Hippocampal formation (tissue), 2 donors: ENCODE measurements at places on chromosomes 5 and 9.

- no peak for DNase-seq
Measured at GRCh38 chr5:172777881-172778814, 7.2 kb upstream of the DUSP1 start.

DNA sequence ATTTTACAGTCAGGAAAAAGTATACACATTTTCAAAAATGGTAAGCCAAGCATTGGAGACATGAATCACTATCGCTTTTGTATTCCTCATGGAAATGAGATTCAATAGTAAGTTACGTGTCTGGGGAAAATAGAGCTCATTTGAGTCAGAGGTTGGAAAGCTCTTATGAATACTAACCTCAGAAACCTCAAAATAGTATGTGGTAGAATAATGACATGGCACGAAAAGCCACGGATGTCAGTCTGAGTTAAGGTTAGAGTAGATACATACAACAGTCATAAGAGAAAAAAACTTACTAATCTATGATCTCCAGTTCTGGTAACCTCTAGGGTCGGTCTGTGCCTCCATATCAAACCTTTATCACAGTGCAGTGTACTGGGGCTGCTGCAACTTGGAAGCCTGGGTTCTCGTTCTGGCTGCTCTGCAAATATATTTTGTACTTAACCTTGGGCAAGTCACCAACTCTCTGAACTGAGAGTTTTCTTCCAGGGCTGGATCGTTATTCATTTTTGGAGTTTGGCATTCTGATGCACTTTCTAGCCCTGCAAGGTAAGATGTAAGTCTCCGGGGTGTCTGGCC, 31.8 kb downstream of the MAP1B start:
- DNase-seq: no peak

DNA sequence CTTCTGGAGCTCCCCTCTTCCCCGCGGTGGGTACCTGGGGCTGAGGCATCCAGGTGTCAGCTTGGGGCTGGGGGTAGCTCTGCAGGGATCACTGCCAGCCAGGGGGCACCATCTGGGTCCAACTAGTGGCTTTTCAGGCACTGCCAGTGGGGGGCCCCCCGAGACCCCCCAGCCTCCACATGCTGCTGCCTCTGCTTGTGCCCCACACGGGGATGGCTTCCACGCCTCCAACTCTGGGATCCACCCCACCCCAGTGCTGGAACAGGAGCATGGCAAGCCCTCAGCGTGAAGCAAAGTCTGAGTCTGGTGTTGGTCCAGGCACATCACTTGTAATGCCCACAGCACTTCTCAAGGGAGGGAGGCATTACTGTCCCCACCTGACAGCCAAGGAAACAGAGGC, 260.5 kb upstream of the MVB12B start:
- no peak for DNase-seq

GRCh38 chr9:23754551-23754950, 71.5 kb downstream of the ELAVL2 start:
- DNase-seq: no peak

DNA sequence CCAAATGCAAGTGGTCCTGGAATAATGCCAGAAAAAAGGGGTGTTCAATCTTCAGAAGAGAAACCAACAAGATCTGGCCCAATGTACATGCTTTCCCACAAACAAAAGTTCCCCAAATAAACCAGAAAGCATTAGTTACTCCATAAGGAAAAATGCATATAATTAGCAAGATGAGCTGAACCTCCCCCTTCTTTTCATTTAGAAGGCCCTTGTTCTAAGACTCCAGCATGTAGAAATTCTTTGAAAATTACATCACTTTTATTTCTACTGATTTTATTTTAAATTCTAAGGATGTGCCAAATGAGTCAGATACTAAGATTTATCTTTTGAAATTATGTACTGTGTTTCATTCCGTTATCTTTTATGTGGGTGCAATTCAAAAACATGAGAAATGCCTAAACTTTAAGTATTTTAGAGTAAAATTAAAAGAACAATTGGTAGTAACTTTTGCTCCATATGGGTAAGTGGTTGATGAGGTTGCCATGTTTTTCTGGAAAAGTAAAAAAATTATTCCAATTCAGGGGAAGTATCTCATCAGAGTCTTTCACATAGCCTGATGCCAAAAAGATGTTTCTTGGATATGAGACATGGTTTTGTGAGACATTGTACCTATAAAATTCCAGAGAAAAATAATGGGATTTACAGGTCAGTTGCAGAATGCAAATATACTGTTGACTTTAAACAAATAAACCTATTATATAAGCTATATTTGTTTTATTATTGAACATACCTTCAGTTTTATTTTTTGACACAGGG, 106.5 kb upstream of the CCDC112 start:
- no peak for DNase-seq

DNA sequence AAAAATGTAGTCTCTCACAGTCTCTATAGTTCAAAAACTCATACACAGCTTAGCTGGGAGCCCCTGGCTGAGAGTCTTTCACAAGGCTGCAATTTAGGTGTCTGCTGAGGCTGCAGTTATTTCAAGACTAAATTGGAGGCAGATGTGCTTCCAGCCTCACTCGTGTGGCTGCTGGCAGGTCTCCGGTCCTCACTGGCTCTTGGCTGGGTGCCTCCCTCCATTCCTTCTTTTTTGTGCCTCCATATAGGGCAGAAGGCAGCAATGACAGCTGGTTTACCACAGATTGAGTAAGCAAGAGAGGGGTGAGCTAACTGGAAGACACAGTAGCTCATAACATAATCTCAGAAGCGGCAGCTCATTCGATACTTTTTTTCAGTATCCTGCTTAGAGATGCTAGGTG, 2167.7 kb upstream of the WWC1 start:
- no peak for DNase-seq

- peak; percentile 44 for DNase-seq
Measured at GRCh38 chr5:16178745-16179372, 732 bp downstream of the MARCHF11 start.

DNA sequence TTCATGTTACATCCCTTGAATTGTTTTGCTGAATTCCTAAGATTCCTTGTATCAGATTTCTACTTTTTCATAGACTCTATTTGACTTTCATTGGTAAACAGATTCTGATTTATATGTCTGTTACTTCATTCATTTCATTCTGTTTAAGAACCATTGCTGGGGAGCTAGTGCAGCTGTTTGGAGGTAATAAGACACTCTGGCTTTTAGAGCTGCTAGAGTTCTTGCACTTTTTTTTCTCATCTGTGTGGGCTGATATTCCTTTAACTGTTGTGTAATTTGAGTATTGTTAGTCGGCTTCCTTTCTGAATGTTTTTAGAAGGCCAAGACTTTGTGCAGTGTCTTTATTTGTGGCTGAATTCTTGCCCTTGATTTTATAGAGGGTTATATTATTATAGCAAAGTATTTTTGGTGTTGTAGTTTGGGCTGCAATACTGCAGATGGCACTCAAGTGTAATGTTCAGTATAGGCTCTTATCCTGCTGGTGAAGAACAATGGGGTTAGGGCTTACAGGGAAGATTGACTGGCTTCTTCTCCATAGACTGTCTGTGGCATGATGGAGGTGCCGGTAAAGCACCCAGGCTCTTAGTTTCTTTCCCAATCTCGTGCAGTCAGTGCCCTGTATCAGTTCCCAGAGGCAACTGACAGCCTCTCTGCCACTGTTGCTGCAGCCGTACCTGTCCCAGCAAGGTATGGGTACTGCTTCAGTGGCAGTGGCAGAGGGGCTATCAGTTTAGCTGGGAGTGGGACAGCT, 162.2 kb downstream of the OXCT1 start:
- no peak for DNase-seq

DNA sequence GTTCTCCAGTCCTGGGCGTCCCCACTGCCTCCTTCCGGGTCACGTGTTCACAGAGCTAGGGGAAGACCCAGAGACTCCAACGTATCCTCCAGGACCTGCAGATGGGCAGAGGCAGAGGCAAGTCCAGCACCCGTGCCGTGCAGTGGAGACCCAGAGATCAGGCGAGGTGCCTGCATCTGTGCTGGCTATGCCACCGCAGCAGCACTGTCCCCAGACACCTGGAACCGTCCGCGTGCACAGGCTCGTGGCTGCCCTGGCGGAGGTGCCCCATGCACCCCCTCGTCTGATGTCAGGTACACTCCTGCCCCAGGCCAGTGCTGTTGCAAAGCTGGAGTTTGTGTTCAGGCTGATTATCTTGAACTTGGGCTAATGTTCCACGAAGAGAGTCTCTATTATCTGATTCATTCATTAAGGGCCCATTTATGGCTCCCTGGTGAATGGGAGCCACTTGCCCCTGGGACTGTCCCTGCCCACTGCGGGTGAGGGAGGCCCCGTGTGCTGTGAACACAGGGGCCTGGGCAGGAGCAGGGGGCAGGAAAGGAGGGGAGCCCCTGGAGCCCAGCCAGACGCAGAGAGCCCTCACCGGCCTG, 13.7 kb downstream of the IRX4 start:
- DNase-seq: no peak

- no peak for DNase-seq
Measured at GRCh38 chr5:170166101-170166500, 60.4 kb downstream of the FOXI1 start.

GRCh38 chr5:132761321-132762240, 14.4 kb downstream of the CCNI2 start:
- DNase-seq: no peak

- no peak for DNase-seq
Measured at GRCh38 chr5:174900240-174900865, 176.0 kb downstream of the MSX2 start.

DNA sequence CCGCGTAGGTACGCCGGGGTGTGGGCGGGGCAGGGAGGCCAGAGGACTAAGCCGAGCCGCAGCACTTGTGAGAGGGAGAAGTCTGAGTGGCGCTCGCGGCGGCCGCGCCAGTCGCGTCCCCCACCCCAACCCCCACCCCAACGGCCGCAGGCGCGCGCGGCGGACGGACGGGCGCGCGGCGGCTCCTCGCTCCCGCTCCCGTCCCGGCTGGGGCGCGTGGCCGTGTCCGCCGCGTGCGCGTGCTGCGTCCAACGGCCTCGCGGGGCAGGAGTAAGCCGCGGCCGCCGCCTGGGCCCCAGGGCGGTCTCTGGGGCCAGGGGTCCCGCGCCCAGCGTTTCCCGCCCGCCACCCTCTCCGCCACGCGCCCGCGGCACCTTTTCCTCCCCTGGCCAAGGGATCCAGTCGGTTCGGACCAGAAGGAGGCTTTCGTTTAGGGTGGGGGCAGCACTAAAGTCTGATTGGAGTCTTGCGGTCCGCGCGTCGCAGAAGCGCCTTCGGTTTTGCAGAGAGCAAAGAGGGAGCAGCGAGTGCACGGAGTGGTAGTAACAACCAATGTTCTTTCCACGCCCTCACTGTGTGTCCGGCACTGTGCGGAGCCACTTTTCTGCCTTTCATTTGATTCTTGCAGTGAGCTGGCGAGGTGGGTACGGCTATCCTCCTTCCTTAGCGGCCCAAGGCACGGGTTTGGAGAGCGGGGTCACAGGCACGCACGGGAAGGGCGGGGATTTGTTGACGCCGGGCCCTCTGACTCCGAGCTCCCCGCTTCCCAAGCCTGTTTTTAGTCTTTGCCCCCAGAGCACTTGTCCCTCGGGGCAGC, 483 bp downstream of the G3BP1 start:
- DNase-seq: no peak

DNA sequence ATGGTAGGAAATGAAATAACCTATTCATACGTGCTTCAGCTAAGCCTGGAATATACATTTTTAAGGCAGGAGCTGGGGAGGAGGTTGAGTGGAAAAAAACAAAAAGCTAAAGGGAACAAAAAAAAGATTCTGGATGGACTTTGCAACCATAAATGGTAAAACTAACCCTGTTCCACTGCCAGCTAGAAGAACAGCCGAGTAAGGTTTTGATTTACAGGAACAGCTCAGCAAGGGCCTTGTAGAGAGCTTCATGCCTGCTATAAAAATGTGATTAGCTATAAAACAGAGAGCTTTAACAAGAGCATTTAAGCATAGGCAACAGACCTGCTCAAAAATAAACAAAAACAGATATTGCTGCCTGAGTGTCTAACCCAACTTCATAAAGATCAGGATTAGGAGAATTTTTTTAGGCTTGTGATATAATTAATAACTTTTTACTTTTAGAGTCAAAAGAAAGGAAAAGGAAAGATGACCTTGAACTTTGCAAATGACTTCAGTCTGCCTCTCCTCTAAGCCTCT, 194.8 kb downstream of the FBXL7 start:
- DNase-seq: no peak

DNA sequence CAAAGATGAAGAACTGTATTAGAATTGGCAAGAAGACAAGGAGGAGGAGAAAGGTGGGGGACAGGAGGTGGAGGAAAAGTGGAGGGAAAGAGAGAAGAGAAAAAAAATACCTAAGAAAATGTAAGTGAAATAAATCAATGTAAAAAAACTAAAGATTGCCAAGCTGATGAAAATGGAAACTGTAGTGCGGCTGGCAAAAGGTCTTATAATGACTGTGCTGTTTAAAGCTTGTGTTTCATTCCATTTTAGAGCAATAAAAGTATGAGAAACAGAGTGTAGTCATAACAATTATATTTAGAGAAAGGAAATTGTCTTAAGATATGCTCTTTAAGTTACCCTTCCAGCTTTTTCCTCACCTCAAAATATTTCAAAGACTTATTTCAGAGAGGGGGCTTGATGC, 670.5 kb upstream of the SEMA6A start:
- no peak for DNase-seq

GRCh38 chr5:179904463-179905160, 3.1 kb downstream of the TBC1D9B start:
- no peak for DNase-seq

DNA sequence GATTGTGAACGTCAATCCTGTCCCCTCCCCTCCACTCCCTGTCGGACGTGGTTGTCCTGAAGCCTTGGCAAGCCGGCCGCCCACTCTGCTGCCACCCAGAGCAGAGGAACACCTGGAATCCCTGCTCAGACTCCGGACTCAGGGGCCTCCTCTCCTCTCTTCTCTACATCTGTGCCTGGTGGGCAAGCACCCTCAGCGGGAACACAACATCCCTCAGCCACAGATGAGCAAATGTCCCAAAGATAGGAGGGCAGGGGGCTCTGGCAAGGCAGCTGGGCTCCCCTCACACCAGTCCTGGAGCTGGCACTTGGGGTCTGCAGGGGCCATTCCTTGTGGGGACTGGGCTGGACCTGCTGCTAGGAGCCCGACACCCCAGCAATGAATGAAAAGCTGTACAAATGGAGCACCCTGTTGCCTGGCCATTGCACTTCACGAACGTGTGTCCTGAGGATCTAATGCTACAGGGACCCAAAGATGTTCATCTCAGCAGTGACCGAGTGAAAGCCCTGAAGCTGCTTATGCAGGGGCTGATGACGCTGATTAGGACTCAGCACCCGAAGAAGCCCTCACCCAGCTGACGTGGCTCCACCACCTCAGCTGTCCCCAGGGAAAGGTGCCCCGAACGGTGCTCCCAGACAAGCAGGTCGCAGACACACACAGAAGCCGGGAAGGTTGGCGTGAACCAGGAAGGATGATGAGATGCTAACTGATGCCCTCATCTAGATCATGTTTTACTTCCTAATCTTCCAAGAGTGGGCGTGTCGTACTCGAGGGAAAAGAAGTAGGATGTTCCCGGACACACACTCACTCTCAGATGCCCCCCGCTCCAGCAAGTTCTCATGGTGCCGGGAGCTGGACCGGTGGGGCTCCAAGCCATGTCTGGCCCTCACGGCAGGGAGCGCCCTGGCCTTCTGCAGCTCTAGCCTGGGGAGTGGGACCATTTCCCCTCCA, 177.0 kb upstream of the PPP1R26 start:
- no peak for DNase-seq

DNA sequence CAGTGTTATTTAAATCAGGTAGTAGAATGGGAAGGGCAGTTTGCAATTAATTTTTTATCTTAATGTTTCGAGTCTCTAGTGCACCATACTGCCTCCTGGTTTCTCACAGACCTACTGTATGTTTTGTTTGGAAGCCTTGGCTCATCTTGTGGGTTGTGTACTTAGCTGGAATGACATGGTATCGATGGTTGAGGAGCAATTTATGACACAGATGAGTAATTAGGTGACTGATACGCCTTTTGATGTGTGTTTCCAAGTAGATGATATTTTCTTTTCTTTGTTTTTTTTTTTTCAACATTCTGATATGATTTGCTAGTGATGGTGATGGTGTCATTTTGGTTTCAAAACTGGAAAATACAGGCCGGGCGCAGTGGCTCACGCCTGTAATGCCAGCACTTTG, 16.1 kb downstream of the BASP1 start:
- DNase-seq: no peak
